A549 treated with DMSO at 1 μM for 4 hours (cell line): ENCODE measurements at places on chromosomes 5 and 9. TPM values are rescaled to one million over a fixed set of nuclear protein-coding genes. Genes with fewer than 3 reads are reported as not detected.

The PCDHGC5 gene
- 0.05 TPM in 1 of 5 replicates, not detected in the others for total RNA-seq

The CCL28 gene
- 0.06 to 0.31 TPM (median 0.13 TPM) in 5 replicates for total RNA-seq

The CCL19 gene
- not detected in 5 replicates for total RNA-seq

The WWC1 gene
- total RNA-seq, result 77.3 to 112 TPM (median 95.8 TPM) in 5 replicates

The ALDH1B1 gene
- total RNA-seq, result 55.3 to 66.1 TPM (median 59.5 TPM) in 5 replicates

The PCDHGA10 gene
- total RNA-seq, result 0.03 TPM in 1 of 5 replicates, not detected in the others

The SPAG8 gene
- 0.24 to 0.70 TPM (median 0.46 TPM) in 4 of 5 replicates, not detected in the other for total RNA-seq

The ZNF462 gene
- 4.9 to 6.2 TPM (median 5.9 TPM) in 5 replicates for total RNA-seq

The SPATA31A3 gene
- not detected in 5 replicates for total RNA-seq

The TTC16 gene
- total RNA-seq, result 0.03 TPM in 1 of 5 replicates, not detected in the others

The VCAN gene
- 14.1 to 20.8 TPM (median 16.9 TPM) in 5 replicates for total RNA-seq

The SLC24A2 gene
- not detected in 5 replicates for total RNA-seq

The HTR1A gene
- not detected in 5 replicates for total RNA-seq

The IL31RA gene
- 1.5 to 1.9 TPM (median 1.7 TPM) in 5 replicates for total RNA-seq

The DNAI1 gene
- total RNA-seq, result 0.07 TPM in 1 of 5 replicates, not detected in the others

The ADAMTSL1 gene
- total RNA-seq, result 0.06 to 0.09 TPM in 2 of 5 replicates, not detected in the others

The WDR31 gene
- 1.0 to 1.5 TPM (median 1.4 TPM) in 5 replicates for total RNA-seq

The ANKRD34B gene
- total RNA-seq, result 0.03 to 0.09 TPM (median 0.05 TPM) in 4 of 5 replicates, not detected in the other

The TAF1L gene
- total RNA-seq, result 0.02 TPM in 1 of 5 replicates, not detected in the others

The TTC23L gene
- 0.05 to 0.33 TPM (median 0.22 TPM) in 4 of 5 replicates, not detected in the other for total RNA-seq

The UBE2B gene
- 54.4 to 83.0 TPM (median 73.8 TPM) in 5 replicates for total RNA-seq

The CBY3 gene
- total RNA-seq, result not detected in 5 replicates

The BARHL1 gene
- 0.06 TPM in 1 of 5 replicates, not detected in the others for total RNA-seq

The LRRC70 gene
- total RNA-seq, result 0.08 to 0.41 TPM (median 0.14 TPM) in 3 of 5 replicates, not detected in the others

The GLRA1 gene
- not detected in 5 replicates for total RNA-seq

The PCDHGB2 gene
- total RNA-seq, result 0.09 to 0.20 TPM (median 0.14 TPM) in 4 of 5 replicates, not detected in the other

The PCDHGA8 gene
- 0.02 to 0.03 TPM (median 0.02 TPM) in 3 of 5 replicates, not detected in the others for total RNA-seq

The IFNA13 gene
- not detected in 5 replicates for total RNA-seq

The FOXI1 gene
- not detected in 5 replicates for total RNA-seq

The CCDC112 gene
- 7.2 to 8.8 TPM (median 7.5 TPM) in 5 replicates for total RNA-seq

The GRXCR2 gene
- not detected in 5 replicates for total RNA-seq

The FBLL1 gene
- total RNA-seq, result 0.10 to 0.25 TPM (median 0.15 TPM) in 3 of 5 replicates, not detected in the others

The HAVCR2 gene
- 0.23 to 0.63 TPM (median 0.40 TPM) in 5 replicates for total RNA-seq

The MARCOL gene
- total RNA-seq, result not detected in 5 replicates

The PCDHGB3 gene
- total RNA-seq, result 0.19 to 0.37 TPM (median 0.31 TPM) in 5 replicates

The LURAP1L gene
- 12.5 to 13.9 TPM (median 12.6 TPM) in 5 replicates for total RNA-seq

The GPR150 gene
- 0.08 to 0.14 TPM (median 0.14 TPM) in 4 of 5 replicates, not detected in the other for total RNA-seq
